ENCODE measurements at places on chromosomes 11 and 22. TPM values are rescaled to one million over a fixed set of nuclear protein-coding genes. Genes with fewer than 3 reads are reported as not detected.

The MAJIN gene
- polyA plus RNA-seq: not detected

The LRRC32 gene
- 70.3 TPM for polyA plus RNA-seq

The YAP1 gene
- polyA plus RNA-seq: 200 TPM

The SCGB1A1 gene
- not detected for polyA plus RNA-seq

GRCh38 chr22:36445158-36445668 is 36.2 kb downstream of the TXN2 start:
- no peak for DNase-seq

- DNase-seq: peak; percentile 77
These were observed 2.6 kb upstream of the GCAT start for GRCh38 chr22:37804881-37805809.

GRCh38 chr11:128235426-128235825 is 351.9 kb downstream of the ETS1 start:
- no peak for DNase-seq

GRCh38 chr22:39234867-39235687 is 9.7 kb downstream of the PDGFB start:
- no peak for DNase-seq

- DNase-seq: no peak
These were observed 40.1 kb downstream of the MUC5B start for GRCh38 chr11:1263010-1263409.

- DNase-seq: no peak
These were observed 8.4 kb downstream of the TSPAN4 start for GRCh38 chr11:850775-851763.
